Right atrium auricular region (tissue), 2 donors: ENCODE measurements at places on chromosomes 4 and X. TPM values are rescaled to one million over a fixed set of nuclear protein-coding genes. Genes with fewer than 3 reads are reported as not detected.

- no peak for DNase-seq
Measured at GRCh38 chrX:83077606-83078005, 430.5 kb upstream of the POU3F4 start.

HELT gene
- total RNA-seq, result not detected

DNA sequence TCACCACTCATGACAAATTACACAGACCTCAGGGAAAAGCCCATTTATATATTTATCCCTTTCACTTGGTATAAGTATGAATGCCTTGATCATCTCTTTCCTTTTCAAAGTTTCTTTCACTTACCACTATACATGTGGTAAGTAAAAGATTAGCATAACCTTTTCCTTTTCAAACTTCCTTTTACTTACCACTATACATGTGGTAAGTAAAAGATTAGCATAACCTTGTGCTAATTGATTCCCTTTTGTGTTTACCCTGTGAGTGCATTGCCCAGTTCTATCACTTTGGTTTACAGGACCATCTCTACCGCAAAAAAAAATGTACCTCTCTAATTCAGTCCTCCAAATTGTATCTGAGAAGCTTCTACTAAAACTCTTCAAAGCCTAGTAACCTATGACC, 32.7 kb upstream of the TCEANC start:
- no peak for DNase-seq

DNA sequence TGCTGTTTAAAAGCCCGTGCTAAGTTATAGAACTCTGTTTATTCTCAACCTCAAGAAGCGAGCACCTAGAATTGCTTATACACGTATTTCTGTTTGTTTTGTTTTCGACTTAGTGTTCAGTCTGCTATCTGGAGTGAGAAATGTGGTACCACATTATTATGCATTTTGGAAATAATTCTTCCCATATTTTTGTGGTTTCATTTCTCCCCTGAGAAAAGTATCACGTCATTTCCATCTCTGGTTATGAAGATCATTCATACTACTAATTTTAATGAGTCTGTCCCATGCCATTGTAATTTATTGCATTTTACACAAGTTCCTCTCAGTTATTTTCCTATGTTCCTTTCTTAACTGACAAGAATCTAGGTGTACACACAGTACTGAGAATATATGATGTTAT, 186.0 kb downstream of the DCHS2 start:
- no peak for DNase-seq

DNA sequence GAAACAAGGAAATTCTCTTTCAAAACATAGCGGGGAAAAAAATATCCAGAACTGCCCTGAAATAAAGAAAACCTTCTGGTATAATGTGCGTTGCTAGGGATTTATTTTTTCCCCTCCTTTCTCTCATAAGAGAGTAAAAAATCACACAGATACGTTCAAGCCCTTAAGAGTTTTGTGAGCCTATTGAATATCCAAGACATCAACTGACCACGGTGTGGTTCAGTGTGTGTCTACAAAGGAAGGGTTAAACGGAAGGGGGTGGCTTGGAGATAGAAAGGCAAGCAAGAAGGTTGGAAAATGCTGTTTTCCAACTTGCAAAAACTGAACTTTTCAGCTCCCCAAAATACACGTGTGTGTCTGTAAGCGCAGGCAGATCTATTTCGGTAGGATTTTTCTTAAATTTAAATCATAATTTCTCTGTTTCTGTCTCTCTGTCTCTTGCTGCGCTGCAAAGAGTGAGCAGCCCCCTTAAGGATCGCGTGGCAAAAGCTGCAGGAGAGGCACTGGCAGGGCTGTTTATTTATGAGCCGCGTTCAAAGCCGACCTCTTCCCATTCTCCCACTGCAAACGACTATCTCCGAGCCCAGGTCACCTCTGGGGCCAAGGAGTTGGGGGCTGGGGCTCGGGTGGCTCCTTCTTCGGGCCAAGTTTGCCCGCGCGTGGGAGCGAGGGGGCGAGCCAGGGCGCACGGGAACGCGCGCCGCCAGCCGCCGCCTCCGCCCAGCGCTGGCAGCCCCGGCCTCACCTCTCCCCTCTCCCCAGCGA, 492 bp upstream of the SLIT2 start:
- no peak for DNase-seq

DNA sequence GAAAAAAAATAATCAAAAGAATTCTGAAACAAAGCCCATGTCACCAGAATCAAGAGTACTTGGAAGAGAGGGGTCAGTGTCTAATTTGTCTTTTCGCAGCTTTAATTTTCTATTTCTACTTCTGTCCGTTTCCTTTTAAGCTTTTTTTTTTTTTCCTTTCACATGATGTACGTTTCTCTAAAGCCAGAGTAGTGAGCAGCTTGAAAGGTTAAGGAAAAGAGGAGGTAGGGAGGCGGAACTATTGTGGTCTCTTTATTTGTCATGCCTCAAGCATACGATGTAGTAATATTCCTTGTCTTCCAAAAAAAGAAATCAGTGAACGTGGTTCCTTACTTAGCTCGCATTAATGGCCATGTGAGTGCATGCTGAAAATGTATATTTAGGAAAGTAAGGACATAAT, 311.5 kb downstream of the TENM3 start:
- no peak for DNase-seq

DNA sequence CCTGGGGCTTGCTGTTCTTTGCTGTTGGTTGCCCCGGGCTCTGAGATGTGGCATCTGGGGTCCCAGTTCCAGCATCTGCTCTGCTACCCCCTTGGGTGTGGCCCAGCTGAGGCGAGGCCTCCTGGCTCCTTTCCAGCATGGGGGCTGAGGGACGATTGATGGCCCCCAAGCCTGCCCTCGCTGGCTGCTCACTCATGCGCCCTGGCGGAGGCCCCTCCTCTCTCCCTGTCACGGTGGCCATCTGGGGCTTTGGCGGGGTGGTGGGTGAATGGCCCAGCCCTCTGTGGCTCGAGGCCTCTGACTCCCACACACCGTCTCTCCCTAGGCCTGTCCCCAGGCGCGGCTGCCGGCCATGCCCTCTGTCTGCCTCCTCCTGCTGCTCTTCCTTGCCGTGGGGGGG, 1.8 kb downstream of the PLXNA3 start:
- DNase-seq, result no peak

DNA sequence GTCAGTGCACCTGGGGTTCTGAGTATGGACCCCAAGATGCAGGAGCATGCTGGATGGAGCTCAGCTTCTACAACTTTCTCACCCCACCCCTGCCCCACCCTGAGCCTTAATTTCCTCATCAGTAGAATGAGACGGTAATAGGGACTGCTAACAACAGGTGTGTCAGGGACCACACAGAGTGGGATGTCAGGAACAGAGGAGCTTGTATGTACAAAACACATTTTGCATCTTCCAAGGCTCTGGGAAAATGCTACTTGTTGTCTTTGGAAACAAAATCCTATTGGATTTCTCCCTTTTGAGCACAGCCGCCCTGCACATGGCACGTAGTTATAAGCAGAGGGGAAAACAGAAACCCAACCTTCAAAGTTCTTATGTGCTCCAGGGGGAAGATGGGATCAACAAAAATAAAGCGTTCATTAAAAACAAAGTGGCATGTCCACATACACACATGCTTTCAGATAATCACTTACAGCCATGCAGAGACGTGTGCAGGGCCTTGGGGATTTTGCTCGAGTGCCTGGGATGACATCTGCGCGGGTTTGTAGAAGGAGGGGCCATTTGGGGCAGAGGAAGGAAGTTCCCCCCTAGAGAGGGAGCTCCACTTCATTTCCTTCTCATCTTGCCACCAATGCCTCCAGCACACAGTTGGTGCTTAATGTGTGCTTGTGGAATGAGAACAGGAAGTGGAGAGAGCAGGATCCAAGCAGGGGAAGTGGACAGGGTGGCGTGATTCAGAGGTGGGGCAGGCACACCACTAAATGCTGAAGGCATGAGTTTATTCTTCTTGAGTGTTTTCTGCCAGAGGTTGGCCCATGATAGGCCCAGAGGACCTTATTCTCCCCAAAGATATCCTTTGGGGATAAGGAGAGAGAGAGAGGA, 138.9 kb downstream of the SMIM20 start:
- no peak for DNase-seq
